ENCODE measurements at places on chromosomes 2 and 18.

- ATAC-seq: no peak
These were observed 794 bp upstream of the CHCHD5 start for GRCh38 chr2:112583497-112584133.

GRCh38 chr2:39995005-39995737, 216.1 kb upstream of the THUMPD2 start:
- no peak for ATAC-seq

GRCh38 chr18:45287531-45287930, 327.7 kb upstream of the SLC14A2 start:
- no peak for ATAC-seq

- no peak for ATAC-seq
These were observed 32.1 kb downstream of the RPRD1A start for GRCh38 chr18:36035253-36035652.

DNA sequence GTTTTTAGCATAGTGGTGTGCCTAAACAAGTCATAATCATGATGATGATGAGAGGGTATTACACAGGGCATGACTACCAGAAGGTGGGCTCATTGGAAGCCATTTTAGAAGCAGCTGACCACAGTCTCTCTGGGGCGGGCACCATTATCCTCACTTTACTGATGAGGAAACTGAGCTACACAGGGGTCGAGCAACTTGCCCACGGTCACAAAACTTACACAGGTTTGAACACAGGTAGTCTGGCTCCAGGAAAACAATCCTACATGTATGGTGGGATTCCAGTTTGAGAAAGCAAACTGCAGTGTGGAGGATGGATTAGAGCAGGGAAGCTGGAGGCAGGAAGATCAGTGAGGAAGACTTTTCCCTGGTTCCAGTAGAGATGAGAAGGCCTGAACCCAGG, 6.2 kb downstream of the RHOB start:
- ATAC-seq: no peak

- ATAC-seq: no peak
These were observed 8.7 kb upstream of the GAREM2 start for GRCh38 chr2:26164231-26164630.

- ATAC-seq: peak; percentile 77
These were observed 56.6 kb downstream of the EPG5 start for GRCh38 chr18:45910405-45911023.

DNA sequence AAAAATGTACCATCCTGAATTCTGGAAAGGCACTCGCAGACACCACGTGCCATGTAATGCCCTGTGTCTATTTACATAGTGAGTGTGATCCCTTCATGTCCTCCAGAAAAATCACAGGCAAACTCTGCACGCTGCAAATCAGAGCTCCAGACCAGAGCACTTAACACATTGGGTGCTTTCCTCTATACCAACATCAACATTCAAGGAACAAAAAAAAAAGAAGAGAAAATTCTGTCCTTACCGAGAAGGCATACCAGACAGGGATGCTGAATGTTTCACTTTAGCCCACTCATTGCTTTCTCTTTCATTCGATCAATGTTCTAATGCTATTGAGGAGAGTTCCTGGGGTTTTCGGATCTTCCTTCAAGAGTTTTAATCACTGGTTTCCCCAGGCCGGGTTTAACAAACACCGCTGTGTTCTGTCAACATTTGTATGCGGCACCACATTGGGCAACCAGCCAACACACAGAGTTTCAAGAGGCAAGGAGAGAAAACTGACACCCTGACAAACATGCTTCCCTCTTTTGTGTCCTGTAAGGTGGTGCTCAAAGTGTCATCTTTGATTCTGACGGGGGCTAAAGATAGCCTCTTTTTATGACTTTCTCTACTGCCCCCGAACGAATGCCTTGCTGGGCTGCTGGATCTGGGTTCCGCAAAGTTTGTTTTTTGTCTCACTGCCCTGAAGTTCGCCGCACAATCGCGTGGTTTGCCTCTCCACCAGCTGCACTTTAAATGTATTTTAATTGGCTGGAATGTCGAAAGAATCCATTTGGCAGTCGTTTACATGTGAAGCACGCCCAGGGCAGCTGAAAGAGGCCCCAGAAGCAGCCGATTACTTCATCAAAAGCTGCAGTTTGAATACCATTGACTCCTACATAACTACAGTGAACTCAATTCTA, 106.4 kb upstream of the NCKAP5 start:
- ATAC-seq: no peak

DNA sequence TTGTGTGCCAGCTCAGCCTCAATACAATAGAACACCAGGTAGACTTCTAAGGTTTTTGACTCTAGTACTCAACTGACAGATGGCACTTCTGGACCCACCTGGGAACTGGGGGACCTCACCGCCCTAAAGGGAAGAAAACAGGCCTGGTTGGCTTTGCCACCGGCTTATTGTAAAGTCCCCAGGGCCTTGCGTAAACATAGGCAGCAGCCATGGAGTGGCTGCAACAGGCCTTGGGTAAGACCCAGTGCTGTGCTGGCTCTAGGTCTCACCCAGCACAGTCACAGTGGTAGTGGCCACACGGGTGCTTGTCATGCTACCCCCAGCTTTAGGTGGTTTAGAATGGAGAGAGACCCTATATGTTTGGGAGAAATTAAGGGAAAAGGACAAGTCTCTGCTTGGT, 230.7 kb upstream of the SESTD1 start:
- no peak for ATAC-seq

GRCh38 chr2:39128919-39129391, 8.1 kb upstream of the SOS1 start:
- ATAC-seq: peak; percentile 43

DNA sequence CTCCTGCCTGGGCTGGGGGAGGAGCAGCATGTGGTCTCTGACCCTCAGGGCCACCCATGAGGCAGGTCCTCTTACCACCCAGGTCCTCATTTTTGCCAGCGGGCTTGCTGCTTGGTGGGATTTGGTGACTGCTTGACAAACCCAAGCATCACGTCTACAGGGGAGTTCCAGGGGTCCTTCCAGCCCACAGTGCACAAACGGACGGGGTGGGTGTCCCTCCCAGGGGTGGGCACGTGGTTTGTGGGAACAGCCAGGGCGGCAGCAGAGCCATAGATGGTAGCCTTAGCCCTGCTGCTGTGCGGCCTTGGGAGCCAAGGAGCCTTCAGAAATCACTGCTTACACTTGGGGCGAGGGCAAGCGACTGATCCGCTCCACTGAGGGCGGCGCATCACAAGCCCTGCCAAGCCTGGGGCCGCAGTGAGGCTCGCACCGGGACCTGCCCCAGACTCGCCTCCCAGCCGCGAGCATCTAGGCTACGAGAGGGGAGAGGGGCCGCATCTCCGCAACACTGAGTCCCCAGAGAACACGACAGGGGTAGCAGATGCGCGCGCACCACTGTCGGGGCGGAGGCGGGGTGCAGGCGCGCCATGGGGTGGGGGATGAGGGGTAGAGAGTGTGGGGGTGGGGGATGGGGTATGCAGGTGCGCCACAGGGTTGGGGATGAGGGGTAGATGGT, 36.9 kb downstream of the SNED1 start:
- ATAC-seq: no peak

DNA sequence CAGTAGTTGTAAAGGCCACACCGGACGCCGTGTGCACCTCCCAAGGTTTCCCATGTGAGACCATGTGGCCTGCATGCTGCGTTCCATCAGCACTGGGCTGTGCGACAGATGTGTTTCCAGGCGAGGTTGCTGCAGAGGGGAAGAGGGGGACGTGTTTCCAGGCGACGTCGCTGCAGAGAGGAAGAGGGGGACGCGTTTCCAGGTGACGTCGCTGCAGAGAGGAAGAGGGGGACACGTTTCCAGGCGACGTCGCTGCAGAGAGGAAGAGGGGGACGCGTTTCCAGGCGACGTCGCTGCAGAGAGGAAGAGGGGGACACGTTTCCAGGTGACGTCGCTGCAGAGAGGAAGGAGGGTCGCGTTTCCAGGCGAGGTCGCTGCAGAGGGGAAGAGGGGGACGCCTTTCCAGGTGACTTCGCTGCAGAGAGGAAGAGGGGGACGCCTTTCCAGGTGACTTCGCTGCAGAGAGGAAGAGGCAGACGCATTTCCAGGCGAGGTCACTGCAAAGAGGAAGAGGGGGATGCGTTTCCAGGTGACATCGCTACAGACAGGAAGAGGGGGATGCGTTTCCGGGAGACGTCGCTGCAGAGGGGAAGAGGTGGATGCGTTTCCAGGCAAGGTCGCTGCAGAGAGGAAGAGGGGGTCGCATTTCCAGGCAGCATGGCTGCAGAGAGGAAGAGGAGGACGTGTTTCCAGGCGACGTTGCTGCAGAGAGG, 24.5 kb downstream of the NFATC1 start:
- no peak for ATAC-seq

DNA sequence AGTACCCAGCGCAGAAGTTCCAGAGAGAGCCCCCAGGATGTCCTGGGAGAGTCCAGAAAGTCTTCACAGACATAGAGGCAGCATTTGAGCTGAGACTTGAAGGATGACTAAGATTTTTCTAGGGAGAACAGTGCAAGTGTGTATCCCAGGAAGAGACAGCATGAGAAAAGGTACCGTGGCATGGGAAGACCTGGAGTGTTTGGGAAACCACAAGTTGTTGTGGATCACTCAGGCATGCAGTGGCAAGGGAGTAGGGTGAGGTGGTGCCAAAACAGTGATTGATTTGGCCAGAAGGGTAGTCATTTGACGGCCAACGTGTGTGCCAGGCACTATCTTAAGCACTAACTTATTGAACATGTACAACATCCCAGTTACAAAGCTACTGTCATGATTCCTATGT, 24.5 kb upstream of the KCNK3 start:
- ATAC-seq: no peak

- no peak for ATAC-seq
These were observed 16.4 kb downstream of the GEMIN6 start for GRCh38 chr2:38794235-38794946.

GRCh38 chr18:26657631-26658581, 109.6 kb upstream of the KCTD1 start:
- ATAC-seq: no peak

GRCh38 chr2:206435742-206436141, 7.6 kb upstream of the ADAM23 start:
- no peak for ATAC-seq

- ATAC-seq: no peak
These were observed 504.3 kb downstream of the DCC start for GRCh38 chr18:52844323-52844722.

DNA sequence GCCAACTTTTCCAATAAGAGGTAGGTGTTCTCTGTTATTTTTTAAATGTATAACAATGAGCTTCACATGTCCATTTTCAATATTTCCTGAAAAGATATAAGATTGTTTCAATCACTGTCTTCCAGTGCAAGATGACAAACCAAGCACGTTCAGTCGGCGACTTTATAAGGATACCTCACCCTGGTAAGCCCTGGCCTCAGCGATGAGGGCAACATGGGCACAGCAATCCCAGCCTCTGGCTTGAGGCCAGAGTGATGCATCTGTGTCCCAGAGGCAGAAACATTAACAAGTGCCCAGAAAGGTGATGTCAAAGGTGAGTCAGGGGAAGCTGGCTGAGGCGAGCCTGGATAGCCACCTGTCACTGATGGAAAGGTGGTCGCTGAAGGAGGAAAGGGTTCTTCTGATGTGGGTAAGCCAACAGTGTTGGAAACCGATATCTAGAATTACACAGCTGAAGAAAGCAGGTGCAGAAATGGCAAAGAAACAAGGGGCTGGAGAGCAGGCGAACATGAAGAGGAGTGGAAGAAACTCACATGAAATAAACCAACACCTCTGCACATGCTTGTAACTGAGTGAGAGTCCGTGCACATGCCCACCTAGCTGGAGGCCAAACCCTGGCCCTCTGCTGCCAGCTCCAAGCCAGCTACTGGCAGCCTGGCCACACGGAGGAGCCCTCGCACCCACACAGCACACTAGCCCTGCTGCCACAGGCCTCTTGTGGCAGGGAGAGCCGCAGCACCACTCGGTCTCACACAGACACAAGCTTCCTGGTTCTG, 65.5 kb downstream of the FBXO15 start:
- ATAC-seq: peak; percentile 76

DNA sequence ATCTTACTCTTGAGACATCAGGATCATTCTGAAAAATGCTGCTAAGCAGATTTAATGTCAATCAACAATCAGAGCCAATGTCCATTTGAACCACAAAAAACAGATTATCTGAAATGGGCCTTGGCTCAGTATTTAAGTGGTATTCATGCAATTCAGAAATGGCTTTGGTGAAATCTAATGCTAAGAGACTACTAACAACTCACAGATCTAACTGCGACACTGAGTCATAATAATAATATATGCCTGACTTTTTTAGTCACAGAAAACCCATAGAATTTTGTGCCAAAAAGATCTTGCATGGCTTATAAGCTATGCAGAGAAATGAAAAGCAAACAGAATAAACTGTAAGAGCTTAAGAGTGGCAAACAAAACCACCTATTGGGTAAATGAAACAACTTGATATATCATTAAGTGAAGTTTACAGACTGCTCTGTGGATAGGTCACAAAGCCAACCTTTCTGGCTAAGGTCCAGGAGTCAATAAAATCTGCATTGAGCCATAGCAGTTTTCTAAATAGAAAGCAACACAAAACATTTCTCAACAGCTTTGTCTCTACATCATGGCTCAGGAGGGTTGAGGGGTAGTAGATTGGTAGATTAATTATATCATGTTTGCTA, 234.3 kb downstream of the LRATD1 start:
- ATAC-seq: peak; percentile 65

DNA sequence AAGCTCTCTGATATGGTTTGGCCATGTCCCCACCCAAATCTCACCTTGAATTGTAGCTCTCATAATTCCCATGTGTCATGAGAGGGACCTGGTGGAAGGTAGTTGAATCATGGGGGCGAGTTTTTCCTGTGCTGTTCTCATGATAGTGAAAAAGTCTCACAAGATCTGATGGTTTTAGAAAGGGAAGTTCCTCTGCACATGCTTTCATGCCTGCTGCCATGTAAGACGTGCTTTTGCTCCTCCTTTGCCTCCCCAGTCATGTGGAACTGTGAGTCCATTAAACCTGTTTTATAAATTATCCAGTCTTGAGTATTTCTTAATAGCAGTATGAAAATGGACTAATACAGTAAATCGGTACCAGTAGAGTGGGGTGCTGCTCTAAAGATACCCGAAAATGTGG, 34.9 kb downstream of the LTBP1 start:
- no peak for ATAC-seq

GRCh38 chr2:29562319-29562718, 359.1 kb downstream of the ALK start:
- ATAC-seq: no peak

- no peak for ATAC-seq
These were observed 8.0 kb upstream of the SF3B1 start for GRCh38 chr2:197442857-197443256.

DNA sequence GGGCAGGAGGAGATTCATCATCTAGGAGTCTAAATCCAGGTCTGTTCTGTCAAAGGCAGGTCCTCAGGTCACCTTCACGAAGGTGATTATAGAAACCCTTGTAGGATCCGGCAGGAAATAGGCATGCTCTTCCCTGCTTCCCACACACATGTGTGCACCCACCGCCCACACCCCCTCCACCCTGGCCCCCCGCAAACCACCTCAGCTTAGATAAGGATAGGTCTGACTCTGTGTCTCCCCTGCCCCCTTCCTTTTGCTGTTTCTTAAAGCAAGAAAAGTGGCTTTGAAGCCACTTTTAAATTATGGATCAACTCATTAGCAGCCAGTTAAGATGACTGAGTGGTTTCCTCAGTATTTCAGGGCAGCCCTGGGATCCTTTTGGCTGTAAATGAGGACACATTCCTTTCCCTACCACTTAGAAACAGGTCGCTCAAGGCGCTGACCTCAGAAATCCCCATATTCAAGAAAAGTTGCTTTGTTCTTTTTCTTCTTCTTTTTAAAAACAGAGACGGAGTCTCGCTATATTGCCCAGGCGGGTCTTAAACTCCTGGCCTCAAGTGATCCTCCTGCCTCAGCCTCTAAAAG, 14.5 kb upstream of the CIB4 start:
- no peak for ATAC-seq
